ENCODE measurements at places on chromosomes 6 and 20.

DNA sequence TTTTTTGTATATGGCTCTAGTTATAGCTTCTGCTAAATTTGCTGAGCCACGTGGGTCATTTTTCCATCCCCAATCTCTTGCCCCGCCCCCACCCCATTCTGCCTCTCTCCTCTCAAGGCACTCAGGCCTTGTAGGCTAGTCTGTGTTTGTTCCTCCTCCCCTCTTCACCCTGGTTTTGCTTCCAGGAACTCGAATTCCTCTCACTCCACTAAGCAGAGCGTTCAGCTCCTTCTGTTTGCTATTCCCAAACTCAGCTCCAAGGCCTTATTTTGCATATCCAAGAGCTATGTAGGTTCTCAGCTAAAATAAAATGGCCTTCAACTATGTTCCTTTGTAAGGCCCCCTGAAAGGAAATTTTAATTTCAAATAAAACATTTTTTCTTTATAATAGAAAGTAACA lies 1293.7 kb downstream of the EPHA7 start:
- DNase-seq, result no peak

- no peak for DNase-seq
Observed at GRCh38 chr20:14915356-14915755, 577.9 kb upstream of the FLRT3 start.

DNA sequence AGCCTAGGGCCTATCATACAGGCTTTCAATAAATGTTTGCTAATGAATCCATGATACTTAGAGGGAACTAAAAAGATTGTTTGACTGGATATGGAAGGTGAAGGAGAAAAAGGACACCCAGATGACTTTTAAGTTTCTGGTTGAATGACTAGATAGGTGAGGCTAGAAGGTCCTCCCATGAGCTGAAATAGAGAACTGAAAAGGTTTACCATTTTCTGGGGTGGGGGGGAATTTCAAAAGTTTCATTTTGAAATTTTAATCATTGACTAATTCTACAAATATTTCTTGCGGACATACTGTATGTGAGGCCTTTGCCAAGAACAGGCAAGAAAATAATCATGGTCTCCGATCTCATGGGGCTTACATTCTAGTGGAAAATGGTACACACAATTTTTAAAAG lies 17.9 kb upstream of the ZBTB2 start:
- no peak for DNase-seq

- DNase-seq, result no peak
Observed at GRCh38 chr6:68343901-68344300, 291.2 kb upstream of the ADGRB3 start.

Data from CD4-positive, alpha-beta T cell treated with Interleukin-17A for 4 hours (primary cell).